ENCODE measurements at places on chromosomes 2 and 18.

GRCh38 chr2:42147641-42148274, 21.4 kb upstream of the EML4 start:
- DNase-seq = no peak

DNA sequence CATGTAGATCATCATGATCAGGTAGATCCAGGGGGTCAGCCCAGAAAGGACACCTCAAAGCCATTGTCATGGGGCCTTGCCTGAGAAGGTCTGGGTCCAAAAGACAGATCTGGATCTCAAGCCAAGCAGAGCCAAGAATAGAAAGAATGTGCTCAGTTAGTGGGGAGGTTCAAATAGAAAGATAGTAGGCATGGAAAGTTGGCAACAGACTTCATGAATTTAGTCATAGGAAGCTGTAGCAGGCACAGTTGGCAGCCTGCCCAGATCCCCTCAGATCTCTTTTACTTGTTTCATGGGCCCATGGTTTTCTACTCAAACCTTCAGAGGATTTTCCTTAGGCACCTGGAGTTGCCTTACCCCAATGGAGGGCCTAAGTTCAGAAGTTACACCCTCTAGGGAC, 767.0 kb downstream of the SLC4A3 start:
- DNase-seq = peak; percentile 49

GRCh38 chr2:181516992-181517391, 59.8 kb downstream of the ITGA4 start:
- DNase-seq = no peak

DNA sequence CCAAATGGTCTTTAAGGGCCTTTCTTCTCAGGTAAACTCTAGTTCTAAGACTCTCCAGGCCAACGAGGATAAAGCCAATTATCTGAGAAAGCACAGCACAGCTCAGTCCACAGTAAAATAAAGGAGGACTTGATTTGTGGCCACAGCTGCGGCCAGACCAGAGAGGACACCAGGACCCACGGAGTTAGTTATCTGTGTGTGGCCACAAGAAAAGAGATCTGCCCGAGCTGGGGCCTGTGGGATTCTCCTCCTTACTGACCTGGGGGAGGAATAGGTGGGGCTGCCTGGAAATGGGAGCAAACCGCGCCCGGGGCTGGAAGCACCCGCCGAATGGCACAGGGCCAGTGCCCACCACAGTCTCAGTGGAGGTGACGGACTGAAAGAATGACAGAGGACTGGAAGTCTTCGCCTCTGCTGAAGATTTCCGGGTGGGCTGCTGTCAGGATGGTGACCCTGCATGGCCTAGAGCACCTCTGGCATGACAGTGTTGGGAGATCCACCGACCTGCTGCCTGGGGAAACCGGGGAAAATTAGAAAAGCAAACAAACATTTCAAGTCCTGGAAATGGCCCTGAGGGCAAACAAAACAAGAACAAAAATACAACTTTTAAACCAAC, 13.3 kb downstream of the PROC start:
- DNase-seq = no peak

DNA sequence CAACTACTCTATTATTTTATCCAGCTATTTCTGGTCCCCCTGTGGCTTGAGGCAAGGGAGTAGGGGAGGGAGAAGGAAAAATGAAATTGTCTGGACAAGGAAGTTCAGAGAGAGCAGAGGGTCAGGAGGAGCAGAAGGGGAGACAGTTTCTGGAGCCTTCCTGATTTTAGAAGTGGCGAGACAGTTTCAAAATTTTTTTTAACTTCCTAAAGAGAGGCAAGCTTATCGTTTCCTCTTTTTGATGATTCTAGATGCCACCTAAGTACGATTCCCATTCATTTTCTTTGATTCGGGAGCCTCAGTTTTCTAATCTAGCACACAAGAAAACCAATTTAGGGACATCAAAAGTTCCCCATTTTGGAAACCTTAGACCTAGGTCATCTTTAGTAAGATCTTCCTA, 96.9 kb upstream of the B3GNT2 start:
- no peak for DNase-seq

DNA sequence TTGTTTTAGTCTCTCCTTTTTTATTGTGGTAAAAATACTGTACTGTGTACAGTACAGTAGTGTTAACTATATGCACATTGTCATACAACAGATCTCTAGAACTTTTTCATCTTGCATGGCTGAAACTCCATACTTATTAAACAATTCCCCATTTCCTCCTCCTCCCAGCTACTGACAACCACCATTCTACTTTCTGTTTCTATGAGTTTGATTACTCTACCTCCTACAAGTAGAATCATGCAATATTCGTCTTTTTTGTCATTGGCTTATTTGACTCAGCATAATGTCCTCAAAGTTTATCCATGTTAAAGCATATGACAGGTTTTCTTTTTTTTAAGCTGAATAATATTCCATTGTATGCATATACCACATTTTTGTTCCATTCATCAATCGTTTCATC, 338.2 kb downstream of the AGPS start:
- DNase-seq = no peak

DNA sequence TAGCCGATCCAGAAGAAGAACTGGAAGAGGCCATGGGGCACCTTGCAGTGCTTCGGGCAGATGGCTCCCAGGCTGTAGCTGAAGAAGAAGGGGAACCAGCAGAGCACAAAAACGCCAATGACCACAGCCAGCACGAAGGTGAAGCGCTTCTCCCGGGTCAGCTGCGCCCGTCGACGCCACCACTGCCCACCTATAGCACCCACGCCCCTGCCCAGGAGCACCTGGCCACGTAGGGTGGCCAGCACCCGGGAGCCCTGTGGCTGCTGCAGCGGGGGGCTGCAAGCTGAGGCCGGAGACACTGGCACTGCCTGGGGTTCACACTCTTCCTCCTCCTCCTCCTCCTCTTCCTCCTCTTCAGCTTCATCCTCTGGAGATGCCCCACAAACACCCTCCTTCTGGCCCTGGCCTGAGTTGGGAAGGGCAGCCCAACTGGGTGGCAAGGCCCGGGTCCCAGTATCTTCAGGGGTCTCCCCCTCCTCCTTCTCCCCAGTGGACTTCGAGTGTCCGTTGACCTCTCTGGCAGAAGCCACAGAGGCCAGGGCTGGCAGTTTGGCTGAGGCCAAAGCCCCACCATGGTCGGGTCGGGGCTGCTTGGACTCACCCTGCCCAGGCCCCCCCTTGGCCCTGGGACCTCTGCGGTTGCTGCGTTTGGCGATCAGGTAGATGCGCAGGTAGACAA, 1.3 kb downstream of the ADRA2B start:
- no peak for DNase-seq

DNA sequence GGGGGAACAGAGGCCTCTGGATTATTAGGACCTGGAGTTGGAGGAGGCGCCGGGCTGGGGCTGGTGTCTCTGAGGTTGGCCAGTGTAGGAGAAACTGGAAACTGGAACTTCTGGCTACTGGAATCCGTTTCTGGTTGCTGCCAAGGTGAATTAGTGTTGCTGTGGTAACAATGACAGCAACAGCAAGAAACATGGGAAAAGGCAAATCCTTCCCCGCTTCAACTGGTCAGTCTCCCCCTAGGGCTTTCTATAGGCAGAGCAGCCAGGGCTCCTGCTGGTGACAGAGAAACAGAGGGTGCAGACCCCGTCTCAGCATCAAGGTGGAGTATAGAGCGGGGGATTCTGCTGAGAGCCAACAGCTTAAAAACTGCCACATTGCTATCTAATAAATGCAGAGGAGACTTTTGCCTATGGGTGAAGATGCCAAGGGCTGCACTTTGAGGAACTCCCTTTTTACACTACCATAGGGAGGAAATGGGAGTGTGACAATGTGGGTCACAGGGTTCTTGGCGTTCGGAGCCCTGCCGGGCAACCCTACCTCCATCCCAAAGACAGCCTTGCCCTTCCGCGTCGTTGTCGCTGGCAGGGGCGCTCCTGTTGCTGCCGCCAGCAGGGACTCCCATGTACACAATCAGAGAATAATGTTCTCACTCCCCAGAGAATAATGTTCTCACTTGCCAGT, 81.4 kb upstream of the CABLES1 start:
- no peak for DNase-seq

DNA sequence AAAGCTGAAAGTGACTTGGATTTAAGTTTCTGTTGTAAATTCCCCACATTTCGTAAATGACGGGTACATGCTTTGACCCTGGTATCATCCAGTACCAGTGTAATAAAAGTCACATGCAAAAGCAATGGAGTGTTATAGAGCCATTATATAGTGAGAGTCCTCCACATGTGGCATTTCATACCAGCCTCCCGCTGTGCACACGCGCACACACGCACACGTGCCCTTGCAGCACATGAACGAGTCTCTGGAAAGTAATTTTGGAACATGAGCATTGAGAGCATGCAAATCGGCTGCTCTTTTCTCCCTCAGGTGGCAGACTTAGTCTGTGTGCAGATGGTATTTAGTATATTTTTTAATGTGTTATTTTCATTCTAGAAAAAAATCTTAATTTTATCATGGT, 198.1 kb downstream of the ZNF407 start:
- no peak for DNase-seq

- no peak for DNase-seq
Observed at GRCh38 chr18:70672581-70672980, 383.7 kb downstream of the SOCS6 start.

DNA sequence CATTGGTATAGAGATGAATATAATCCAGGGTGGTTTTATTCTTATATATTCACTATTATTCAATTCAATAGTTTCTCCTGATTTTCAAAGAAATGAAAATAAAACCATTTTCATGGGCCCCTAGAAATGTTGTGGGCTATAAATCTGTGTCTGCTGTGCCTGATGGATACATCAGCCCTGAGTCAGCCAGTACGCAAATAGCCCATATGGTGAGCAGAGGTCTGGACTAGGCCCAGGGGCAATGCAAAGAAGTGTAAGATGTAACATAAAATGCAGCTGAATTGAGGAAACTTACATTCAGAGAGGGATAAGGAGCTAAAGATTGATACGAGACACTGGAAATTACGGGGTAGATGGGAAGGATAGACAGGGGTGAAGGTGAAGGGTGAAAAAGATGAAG, 122.5 kb downstream of the MAIP1 start:
- DNase-seq = no peak

GRCh38 chr2:240595381-240596079, 9.0 kb downstream of the CAPN10 start:
- peak; percentile 37 for DNase-seq

DNA sequence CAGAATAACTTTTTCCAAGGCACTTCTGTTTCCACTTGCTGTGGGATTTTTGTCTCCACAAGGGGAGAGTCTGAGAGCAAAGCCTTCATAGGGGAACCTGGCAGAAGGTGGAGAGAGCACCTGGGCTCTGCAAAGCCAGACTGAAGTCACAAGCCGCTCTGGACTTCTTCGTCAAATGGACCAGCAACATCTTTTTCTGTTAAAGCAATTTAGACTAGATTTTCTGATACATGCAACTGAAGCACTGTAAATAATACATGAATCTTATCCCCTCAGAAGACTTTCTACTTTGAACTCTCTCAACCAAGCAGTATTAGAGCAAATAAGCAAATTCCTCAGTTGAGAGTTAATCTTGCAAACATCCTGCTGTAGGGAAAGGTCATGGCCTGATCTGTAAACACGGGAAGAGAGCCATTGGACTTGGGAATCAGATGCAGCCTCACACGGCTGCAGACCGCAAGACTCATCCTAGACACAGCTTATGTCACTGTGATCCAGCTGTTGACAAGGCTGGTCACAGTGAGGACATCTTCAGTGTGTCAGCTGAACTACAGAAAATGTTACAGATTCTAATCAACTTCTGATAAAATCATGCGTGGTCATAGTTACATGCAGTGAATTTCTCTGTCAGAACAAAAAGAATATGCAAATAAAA, 3.2 kb downstream of the SH3YL1 start:
- no peak for DNase-seq

GRCh38 chr2:216689397-216689796, 6.0 kb downstream of the IGFBP5 start:
- DNase-seq = no peak

DNA sequence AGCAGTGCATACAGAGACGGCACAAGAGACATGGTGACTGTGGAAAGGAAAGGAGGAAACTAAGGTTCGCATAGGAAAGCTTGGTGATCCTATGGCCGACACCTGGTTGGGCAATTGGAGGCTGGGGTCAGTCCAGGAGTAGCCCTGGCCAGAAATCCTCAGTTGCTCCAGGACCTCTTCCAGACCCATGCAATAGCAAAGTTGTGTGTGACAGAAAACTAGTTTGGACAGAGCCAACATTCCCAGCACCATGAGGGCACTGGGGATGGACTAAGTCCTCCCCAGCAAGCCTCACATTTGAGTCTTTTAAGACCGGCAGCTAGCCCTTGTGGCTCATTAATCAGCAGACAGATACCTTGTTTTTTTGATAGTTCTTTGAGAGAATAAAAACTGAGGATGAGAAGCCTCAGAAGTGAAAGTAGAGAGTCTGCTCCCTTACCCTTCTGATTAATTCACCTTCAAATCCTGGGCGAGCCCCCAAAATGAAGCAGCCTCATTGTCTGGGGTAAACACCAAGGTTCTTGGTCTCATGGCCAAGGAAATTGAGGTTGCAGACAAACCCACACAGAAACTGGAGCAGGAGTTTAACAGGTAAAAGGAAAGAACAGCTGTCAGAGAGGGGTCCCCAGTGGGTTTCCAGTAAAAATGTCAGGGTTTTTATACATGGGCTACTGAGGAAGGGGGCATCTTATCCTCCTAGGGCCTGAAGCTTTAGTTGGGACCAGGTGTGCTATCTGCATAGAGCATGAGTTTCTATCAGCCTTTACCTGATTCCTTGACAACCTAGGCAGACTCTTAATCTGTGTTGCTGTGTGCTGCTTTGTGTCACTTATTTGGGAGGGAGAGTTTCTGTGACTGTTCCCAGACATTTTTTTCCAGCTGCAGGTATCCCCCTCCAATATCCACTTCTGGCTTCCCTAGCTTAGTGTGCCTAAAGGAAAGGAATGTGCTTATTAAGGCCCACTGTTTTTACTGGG, 39.1 kb downstream of the STK17B start:
- DNase-seq = no peak

DNA sequence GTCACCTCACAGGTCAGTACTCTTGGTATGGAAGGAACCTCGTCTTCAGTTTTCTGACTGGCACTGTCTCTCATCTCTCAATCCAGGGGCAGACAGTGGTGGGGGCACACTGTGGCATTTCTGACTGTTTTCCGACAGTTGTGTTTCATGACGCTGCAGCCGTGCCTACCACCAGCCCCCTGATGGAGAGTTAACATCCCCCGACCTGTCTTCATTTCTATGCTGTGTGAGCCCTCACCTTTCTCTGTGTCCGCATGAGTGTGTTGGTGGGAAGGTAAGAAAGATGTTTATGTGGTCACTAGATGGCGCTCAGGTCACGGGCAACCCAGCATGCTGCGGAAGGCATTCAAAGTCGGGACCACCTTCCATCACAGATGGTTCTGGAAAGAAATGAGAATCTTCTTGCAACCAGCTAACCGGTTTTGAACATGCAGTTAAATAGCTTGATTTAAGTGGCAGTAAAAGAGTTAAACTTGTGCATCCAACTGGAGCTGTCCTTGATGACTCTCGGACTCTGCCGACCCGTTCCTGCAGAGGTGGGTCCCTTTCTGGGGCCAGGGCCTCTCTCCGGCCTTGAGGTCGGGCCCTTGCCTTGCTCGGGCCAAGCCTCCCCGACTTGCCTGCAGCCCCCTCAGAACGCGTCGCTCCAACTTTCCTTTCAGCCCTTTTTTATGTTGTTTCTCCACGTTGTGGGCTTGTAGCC, 92.4 kb downstream of the DYSF start:
- DNase-seq = peak; percentile 28
